Stimulated activated CD4-positive, alpha-beta T cell treated with anti-CD3 and anti-CD28 coated beads, TNF-alpha, amount 100 ng/mL, for 1 hour (primary cell): ENCODE measurements at places on chromosomes 7 and 10.

DNA sequence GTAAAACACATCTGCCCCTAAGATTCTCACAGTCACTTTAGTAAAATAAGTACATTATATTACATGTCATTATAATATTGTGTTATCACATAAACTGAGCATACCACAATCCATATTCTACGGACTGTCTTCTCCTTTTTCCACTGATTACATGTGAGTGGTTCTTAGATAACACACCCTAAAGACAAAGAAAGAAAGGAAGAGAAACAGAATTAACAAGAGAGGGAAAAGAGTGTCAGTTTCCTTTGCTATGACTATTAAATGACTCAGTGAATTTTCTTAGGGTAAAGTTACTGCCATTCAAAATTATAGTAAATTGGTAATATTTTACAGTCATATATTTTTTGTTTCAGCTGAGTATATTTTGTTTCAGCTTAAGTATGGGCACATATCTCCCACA is 268.3 kb downstream of the TWIST1 start:
- no peak for DNase-seq

DNA sequence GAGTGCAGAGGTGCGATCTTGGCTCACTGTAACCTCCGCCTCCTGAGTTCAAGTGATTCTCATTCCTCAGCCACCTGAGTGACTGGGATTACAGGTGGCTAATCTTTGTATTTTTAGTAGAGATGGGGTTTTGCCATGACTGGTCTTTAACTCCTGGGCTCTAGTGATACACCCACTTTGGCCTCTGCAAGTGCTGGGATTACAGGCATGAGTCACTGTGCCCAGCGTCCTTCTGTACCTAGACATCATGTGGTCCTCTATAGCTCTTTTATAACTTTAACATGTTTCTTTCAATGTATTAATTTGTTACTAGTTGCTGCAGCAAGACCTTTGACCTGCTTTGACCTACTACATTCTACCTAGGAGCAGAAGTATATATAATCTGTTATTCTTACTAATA is 38.7 kb upstream of the BICC1 start:
- DNase-seq: no peak

DNA sequence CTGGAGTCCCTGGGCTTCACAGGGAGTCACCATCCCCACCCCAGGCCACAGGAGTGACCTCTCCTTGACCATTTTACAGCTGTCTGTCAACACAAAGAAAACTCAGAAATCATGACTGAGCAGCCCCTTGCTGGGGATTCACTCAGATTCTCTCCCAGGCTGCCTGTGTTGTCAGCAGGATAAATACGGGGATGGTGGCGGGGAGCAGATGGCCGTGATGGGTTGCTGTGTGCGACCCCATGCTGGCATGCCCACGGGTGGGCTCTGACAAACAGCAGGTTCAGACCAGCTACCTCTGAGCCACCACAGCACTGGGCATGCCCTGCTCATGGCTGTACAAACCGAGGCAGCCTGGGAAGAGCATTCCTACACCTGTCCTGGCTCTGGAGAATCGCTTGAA is 136.1 kb downstream of the SLIT1 start:
- no peak for DNase-seq

DNA sequence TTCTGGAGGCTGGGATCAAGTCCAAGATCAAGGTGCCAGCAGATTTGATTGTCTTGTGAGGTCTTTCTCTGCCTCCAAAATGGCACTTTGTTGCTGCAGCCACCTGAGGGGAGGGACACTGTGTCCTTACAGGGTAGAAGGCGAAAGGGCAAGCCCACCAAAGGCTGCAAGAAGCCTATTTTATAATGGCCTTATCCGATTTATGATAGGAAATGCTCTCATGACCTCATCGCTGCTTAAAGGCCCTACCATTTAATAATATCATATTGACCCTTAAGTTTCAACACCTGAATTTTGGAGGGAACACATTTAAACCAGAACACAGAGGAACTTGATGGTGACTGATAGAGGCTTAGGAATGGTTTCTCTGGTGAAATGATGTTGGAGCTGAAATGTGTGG is 296.5 kb downstream of the TWIST1 start:
- DNase-seq: no peak

- no peak for DNase-seq
Observed at GRCh38 chr10:35089611-35090161, 455 bp downstream of the CUL2 start.

DNA sequence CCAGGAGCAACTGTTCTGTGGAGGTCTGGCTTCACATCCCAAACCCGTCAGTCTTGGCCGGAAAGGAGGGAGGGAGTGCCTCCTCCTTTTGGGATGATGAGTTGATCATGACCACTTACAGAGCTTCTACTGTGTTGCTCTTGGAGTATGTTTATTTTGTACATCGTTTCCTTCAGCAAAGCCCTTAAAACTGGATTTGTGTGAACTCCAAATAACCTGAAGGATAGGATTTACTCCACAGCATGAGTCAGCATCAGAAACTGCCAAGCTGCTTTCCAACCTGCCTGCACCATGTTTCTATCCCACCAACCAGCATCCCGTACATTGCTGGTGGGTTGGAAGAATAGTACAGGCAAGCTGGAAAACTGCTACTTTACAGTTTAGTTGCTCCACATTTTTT is 3.5 kb downstream of the CCDC201 start:
- no peak for DNase-seq
